ENCODE measurements at places on chromosomes 4 and X.

DNA sequence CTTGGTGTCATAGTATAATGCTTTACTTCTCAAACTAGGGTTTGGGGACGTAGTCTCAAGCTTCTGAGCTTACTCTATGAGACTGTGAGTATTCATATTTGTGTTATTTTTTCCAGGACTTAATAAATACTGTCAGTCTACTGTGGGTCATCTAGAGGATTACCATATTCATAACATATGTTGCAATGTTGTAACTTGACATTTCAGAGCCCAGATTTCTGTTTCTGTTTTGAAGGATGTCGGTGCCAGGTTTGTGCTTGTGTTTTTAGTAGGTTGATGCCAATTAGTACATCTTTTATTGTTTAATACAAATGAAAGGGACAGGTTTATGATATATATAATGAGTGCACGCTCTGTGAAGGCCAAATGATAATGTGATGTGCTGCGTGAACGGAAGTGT is 69.6 kb downstream of the SPANXN4 start:
- DNase-seq = no peak

GRCh38 chrX:41594634-41595033 is 94.1 kb upstream of the GPR34 start:
- no peak for DNase-seq

DNA sequence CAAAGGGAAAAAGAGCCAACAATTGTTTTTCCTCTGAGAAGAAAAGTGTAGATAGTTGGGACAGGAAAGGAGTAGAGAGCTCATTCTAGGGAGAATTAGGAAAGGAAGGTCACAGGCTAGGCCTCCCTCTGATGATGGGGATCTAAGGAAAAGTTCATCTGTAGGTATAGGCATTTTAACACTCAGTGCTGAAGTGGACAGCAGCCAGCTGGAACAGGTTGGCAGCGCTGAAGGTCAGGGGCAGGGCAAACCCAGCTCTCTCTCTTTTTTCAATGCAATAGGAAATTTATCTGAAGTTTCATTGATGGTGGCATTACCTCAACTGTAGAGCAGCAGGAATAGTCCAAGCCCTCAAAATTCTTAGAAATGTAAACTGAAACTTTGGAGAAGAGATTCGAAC is 98.5 kb upstream of the ETNPPL start:
- peak; percentile 10 for DNase-seq

GRCh38 chr4:76704133-76704881 is 193.6 kb downstream of the SOWAHB start:
- DNase-seq = peak; percentile 21

GRCh38 chrX:119573222-119573621 is 1.1 kb upstream of the UBE2A start:
- DNase-seq = no peak

DNA sequence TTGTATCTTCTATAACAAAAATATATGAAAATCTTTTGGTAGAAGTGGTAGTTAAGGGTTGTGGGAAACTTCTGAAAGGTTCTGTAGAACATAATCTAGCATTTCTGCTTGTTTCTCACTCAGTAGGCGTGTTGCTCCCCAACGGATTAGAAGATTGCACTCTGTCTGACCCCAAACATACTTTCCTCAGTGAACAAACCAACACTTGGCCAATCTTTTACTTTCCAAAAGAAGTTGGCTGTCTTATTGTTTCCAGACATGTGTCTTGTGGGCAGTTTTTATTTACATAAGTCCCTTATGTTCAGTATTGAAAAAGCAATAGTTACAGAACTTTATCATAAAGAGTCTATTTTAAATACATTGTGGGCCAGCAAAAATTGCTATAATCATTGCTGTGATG is 312.8 kb upstream of the EPHA5 start:
- DNase-seq = no peak

DNA sequence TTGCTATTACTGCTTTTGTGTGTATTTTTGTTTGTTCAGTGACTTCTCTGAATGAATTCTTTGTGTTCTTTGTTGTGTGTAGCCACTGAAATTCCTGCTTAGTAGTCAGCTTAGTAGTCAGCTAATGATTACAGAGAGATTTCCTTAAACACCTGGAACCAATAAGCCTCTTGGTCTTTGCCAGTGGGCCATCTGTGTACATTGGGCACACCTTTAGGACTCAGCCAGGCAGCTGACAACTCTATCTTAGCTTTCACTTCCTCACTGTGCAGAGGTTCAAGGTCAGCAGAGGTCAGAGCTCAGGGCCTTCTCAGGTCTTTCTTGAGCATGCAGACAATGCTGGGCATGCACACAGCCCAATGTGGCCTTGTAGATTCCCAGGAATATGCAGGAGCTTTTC is 59.3 kb downstream of the RWDD4 start:
- DNase-seq = peak; percentile 13

DNA sequence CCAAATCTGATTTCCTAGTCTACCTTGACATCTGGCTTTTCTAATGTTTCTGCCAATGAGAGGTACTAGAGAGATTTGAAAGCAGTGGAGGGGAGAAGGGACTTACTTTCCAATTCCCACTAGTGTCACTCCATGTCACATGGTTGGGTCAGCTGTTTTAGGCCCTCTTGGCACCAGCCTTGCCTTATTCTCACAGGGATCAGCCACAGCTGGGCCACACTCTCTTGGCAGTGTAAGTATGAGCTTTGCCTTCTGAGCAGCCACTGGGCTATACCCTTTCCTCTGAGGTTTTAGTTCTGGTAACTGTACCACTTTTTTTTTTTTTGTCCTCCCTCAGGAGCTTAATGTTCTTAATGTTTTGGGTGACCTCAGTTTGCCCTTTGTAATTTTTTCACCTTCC is 10.2 kb upstream of the ADH1C start:
- DNase-seq = no peak

- DNase-seq = no peak
Observed at GRCh38 chrX:19121466-19121865, 802 bp downstream of the ADGRG2 start.

DNA sequence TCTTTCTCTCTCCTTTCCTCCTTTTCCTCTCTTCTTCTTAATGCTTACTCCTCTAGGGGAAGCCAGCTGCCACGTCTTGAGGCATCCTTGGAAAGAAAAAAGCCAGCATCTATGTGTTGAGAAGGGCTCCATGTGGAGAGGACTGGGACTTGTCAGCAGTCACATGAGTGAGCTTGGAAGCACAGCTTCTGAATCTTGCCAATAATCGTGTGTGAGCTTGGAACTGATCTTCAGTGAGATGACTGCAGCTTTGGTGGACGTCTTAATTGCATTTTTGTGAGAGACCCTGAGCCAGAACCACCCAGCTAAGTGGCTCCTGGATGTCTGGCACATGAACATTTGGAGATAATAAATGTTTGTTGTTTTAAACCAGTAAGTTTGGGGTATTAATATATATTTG is 371.7 kb downstream of the SLITRK2 start:
- no peak for DNase-seq

DNA sequence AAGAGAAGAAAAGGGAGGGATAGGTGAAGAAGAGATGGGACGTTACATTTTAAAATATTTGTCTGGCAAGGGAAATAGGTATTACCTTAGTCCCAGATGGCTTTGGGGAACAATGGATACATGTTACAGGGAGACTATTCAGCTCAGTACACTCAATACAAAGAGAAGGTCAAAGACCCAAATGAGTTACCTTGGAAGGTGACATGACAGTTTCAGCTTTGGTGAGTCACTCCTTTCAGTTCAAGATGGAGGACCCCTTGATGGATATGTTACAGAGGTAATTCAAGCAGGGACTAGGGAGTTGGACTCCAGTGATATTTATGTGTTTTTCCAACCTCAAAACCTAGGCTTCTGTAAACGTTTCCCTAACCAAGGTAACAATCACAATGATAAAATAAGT is 5.0 kb downstream of the NOA1 start:
- DNase-seq = no peak

- no peak for DNase-seq
Observed at GRCh38 chr4:150816491-150816890, 198.6 kb downstream of the LRBA start.

DNA sequence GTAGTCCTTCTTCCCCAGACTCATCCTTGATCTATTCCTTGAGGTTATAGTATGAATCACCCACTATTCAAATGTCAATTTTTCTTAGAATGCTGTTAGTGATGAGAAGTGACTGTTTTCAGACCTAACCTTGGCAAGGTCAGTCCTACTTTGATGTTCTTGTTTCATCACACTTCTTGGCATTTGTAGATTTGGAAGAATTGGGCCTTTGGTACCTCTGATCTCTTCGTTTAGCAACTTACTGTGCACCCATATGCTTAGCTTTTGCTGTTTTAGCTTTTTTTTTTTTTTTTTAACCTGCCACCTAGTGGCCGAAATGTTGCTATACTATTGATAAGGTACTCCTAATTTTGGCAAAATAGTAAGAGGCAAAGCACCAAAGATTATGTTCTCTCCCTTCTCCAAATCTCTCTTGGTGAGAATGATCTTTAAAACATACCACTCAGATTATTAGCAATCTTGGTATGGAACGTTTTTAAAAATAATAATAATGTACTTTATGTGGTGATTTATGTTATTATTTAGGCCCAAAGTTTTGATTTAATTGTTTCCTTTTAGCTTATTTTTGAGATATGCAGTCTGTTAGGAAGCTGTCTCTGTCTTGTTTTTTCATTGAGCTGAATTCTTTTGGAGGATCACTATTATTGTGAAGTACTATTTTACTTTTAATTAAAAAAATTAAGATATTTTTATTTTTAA is 16.6 kb downstream of the DCK start:
- peak; percentile 80 for DNase-seq

GRCh38 chrX:149365061-149365460 is 140.0 kb downstream of the IDS start:
- DNase-seq = peak; percentile 2

- DNase-seq = no peak
Observed at GRCh38 chr4:8914461-8915171, 43.0 kb upstream of the HMX1 start.

- no peak for DNase-seq
Observed at GRCh38 chrX:1041091-1041490, 171.4 kb downstream of the CRLF2 start.

- no peak for DNase-seq
Observed at GRCh38 chr4:20623939-20624338, 76.3 kb upstream of the PACRGL start.

DNA sequence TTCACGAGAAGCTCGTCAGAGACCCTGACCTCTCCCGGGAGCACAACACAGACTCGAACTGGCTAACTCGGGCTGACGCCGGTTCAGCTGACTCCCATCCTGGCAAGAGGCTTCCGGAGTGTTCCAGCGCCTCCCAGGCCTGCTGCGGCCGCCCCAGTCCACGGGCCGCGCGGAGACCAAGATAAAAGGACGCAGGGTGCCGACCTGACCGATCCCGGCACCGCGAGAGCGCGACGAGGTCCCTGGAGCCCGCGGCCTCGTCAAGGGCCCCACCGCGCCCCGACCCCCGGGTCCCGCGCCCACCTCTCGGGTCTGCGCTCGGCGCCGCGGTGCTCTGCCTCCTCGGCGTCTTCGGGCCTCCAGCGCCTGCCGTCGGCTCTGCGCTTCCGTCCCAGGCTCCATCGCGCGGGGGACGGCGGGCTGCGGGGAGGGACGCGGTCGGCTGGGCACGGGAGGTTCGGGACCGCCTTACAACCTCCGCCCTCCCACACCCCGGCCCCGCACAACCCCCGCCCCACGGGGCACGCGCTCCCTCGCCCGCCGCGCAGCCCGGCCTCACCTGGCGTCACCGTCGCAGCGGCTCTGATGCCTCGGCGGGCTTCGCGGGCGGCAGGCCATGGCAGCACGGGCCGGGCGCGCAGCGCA is 426 bp downstream of the SLBP start:
- DNase-seq = no peak

DNA sequence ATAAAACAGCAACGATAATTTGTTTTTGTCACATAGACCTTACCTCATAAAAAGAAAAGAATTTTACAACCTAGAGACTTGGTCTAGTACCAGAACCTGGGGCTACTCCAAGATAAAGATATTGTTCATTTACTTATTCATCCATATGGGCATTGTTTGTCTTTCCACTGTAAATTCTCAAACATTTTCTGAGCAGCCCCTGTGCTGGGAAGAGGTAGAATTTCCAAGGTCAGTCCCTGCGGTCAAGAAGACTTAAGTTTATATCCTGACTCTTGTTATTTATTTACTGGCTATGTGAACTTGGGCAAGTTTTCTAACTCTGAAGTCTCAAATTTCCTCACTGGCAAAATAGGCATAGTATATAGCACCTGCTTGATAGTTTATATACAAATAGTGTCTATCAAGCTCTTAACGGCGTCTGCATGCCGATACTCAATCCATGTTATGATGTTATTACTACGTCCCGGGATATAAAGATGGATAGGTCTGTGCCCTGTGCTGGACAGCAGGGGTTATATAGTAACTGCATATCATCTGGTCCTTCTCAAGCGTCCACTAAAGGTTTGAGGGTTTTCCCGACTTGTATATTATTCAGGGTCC is 222.1 kb upstream of the TAPT1 start:
- DNase-seq = no peak

DNA sequence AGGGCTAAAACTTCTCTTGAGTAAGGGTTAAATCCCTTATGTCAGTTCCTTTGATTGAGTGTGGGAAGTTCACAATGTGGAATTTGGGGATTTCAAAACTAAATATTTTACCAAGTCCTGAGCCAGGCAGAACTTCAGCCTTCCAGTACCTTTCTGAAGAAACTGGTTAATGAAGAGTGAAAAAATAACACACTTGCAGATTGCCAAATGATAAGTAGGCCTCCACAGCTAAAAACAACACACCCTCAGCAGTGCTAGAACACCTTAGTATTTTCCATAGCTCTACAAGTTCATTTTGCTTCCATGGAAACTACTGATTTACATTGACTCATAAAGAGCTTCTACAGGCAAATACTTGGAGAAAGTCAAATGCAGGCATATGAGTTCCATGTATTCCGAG is 326.8 kb downstream of the ZNF674 start:
- DNase-seq = peak; percentile 32

- no peak for DNase-seq
Observed at GRCh38 chr4:177759729-177760128, 317.5 kb upstream of the AGA start.

DNA sequence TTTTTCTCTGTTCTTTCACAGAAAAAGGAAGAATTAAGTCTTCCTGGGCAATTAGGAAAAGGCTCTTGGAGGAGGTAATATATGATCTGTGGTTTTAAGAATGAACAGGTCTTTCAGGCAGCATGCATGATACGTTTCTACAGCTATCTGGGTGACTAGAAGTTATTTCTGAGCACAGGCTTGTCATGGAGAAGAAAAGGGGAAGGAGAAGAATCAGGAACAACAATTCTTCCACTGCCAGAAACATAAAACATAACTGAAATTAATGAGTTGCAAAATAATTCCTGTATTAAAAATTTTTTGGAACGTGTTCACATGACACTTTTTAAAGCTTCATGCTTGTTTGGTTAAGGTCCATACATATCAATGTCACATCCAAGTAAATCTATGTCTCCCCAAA is 17.7 kb upstream of the STIM2 start:
- no peak for DNase-seq

- DNase-seq = no peak
Observed at GRCh38 chrX:129798888-129799287, 19.1 kb downstream of the SASH3 start.
